Activated CD8-positive, alpha-beta memory T cell treated with anti-CD3 and anti-CD28 coated beads, Interleukin-2, amount 10 ng/mL, durations not matched to agents 7 days and 5 days (primary cell): ENCODE measurements at places on chromosomes 7 and 10.

DNA sequence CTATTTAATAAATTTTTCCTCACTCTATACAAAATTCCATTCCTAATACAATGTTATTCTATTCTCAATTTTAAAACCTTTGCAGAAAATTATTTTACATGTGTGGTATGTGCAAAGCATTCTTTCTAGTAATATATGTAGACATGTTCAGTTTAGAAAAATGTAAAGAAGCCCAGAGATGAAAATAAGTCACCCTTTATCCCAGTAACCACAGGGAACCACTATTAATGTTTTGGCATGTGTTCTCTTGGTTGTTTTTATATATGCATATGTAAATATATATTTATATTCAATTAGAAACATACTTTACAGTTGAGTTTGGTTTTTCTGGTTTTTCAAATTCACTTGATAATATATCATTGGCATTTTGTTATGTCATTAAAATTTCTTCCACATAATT is 14.8 kb upstream of the GLCCI1 start:
- no peak for DNase-seq

GRCh38 chr10:12350167-12350872 is 973 bp downstream of the CAMK1D start:
- DNase-seq, result peak; percentile 69

DNA sequence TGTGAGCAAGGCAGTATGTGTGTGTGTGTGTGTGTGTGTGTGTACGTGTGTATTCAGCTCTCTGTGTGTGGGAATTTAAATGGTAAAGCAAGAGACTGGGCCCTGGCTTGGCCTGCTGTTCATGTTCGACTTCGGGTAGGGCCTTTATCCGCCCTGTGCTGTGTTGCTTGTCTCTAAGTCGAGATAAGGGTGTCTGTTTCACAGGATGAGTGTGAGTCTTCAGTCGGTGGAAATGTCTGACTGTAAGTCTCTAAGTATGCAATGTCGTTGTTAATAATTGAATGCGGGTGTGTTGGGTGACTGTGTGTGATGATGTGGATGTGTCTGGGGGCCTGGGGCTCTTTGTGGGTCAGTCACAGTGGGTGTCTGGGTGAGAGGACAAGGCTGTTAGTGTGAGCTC is 34.8 kb downstream of the HIF1AN start:
- no peak for DNase-seq

GRCh38 chr10:52194716-52195115 is 119.4 kb upstream of the DKK1 start:
- DNase-seq, result no peak
